CD4-positive, alpha-beta T cell (primary cell): ENCODE measurements at places on chromosomes 1 and 21.

DNA sequence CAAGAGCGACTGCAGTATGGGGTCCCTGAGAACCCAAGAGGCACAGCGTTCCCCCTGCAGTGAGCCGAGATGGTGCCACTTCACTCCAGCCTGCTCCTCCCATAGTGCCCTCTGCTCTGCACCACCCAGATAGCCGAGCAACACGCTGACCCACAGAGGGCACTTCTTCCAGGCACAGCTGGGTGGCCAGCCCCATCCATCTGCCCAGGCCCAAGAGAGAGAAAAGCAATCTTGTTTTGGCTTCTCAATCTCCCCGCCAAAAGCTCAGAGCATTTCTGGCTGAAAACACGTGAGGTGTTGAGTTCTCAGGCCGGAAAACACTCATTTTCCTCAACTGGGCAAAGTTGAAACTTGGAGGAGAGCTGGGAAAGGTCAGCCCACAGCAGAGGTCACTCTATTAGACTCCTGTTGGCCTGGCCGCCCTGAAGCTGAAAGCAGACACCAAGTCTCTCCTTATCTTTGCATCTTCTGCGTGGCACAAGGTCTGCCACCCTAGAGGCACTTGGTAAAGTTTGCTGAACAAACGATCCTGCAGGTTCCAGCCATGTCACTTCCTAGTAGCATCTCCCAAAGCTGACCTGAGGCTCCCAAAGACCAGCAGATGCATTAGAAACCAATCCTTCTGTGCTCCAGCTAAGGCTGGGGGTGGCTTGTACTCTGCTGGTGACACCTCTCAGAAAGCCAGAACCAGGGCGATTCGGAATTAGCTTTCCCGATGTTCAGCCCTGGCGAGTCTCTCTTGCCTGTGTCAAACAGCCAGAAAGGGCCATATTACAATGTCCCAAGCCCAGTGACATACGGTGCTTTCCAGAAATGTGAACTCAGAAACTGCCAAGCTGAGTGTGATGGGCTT lies 10.9 kb downstream of the CAPN9 start:
- H3K27me3 ChIP-seq, result peaks cover 7% of the 10 kb centered on the region
- H3K27ac ChIP-seq, result no peak overlapping the region
- peaks cover 8% of the 10 kb centered on the region for H3K4me1 ChIP-seq
- no peaks in the 10 kb centered on the region for H3K36me3 ChIP-seq
- H3K4me3 ChIP-seq, result no peak overlapping the region

DNA sequence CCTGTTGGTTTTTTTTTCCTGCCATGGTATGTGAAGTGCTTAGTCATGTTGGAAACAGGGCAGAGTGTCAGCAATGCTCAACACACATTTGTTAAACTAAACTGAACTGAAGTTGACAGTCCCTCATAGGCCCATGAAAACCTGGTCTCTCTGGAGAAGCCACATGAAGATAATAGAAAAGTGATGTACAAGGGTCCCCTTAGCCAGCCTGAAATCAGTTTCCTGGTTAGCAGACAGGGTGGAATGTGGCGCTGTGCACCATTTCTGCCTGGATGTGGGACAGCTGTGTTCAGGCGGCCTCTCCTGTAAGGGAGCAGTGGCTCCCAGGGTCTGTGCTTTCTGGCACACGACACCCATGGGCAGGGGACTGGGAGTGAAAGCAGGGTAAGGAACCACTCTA lies 9.9 kb upstream of the CHI3L1 start:
- DNase-seq, result no peak
- H3K4me3 ChIP-seq, result no peak overlapping the region
- no peaks in the 10 kb centered on the region for H3K36me3 ChIP-seq
- H3K27me3 ChIP-seq, result peaks cover 2% of the 10 kb centered on the region
- H3K4me1 ChIP-seq, result no peaks in the 10 kb centered on the region

GRCh38 chr1:222040121-222040805 lies 298.4 kb upstream of the DUSP10 start:
- H3K27me3 ChIP-seq, result no peaks in the 10 kb centered on the region
- H3K4me3 ChIP-seq, result no peak overlapping the region
- H3K4me1 ChIP-seq, result no peaks in the 10 kb centered on the region
- H3K36me3 ChIP-seq, result no peaks in the 10 kb centered on the region
- DNase-seq, result no peak
- no peak overlapping the region for H3K27ac ChIP-seq

GRCh38 chr1:10889650-10890353 lies 93.4 kb upstream of the CASZ1 start:
- H3K4me3 ChIP-seq, result no peak overlapping the region
- H3K36me3 ChIP-seq, result no peaks in the 10 kb centered on the region
- H3K27me3 ChIP-seq, result peaks cover 34% of the 10 kb centered on the region
- H3K27ac ChIP-seq, result no peak overlapping the region
- H3K4me1 ChIP-seq, result no peaks in the 10 kb centered on the region

GRCh38 chr1:12161662-12162458 lies 4.9 kb upstream of the TNFRSF1B start:
- H3K36me3 ChIP-seq, result no peaks in the 10 kb centered on the region
- H3K4me3 ChIP-seq, result no peak overlapping the region
- DNase-seq, result peak; percentile 93
- H3K27ac ChIP-seq, result peak overlapping the region; percentile 47
- peaks cover 94% of the 10 kb centered on the region for H3K4me1 ChIP-seq

DNA sequence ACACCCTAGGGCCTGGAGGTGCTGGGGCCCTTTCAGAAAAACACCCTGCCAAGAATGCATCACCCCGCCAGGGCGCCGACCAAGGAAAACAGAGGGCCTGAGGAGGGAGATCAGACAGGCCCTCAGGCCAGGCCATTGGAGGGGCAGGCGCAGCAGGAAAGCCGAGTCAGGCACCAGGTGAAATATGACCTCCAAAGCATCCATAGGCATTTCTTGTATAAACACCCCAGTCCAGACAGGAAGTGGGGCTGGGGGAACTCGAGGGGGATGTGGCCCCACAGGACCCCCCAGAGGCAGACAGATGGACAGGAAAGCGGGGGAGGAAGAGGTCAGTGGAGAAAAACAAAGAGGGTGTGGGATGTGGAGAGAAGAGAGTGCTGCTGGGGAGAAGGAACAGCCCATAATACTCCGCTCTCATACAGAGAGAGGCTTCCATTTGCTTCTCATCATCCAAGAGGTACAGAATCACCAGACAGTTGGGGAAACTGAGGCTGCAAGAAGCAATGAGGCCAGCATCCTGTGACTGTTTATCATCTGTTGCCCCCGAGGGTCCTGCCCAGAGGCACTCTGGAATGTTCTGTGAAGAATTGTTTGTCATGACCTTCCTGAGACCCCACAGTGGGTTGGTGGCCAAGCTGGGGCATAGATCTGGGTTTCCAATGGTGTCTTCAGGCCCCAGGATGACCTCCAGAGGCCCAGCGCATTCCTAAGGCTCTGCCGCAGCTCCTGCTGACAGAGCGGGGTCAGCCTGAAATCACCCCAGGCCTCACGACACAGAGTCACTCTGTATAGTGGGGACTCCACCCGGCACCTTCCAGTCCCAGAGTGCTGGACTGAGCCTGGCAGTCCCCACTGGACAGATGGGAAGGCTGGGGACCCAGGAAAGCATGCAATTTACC lies 18.0 kb downstream of the TRIM62 start:
- H3K36me3 ChIP-seq, result peaks cover 37% of the 10 kb centered on the region
- H3K27me3 ChIP-seq, result no peaks in the 10 kb centered on the region
- H3K4me3 ChIP-seq, result no peak overlapping the region
- no peaks in the 10 kb centered on the region for H3K4me1 ChIP-seq
- DNase-seq, result no peak

- H3K36me3 ChIP-seq, result no peaks in the 10 kb centered on the region
- no peak overlapping the region for H3K4me3 ChIP-seq
- DNase-seq, result no peak
- H3K27me3 ChIP-seq, result no peaks in the 10 kb centered on the region
Measured at GRCh38 chr1:185656663-185657062, 77.5 kb upstream of the HMCN1 start.

DNA sequence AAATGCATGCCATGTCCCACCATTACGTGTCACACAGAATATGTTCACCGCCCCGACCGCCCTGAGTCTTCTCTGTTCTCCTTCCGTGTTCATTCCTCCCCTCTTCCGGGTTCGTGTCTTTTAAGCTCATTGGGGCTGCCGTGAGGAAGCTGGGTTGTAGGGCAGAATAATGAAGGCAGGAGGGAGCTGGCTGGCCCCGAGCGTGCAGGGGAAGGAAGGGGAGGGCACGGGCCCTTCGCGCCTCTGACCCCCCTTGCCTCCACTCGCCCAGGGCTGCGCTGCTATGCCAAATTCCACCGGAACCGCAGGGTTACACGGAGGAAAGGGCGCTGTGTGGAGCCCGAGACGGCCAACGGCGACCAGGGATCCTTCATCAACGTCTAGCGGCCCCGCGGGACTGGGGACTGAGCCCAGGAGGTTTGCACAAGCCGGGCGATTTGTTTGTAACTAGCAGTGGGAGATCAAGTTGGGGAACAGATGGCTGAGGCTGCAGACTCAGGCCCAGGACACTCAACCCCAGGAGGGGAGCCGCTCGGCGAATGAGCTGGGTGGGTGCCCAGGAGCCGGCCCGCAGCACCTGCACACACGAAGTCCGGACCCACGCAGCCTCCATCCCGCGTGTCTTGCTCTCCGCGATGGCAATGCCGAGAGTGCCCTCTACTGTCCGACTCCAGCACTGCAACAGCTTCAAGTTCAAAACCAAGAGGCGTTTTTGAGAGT lies 16.5 kb upstream of the AGTRAP start:
- peak overlapping the region; percentile 64 for H3K27ac ChIP-seq
- H3K4me3 ChIP-seq, result peak overlapping the region; percentile 54
- peaks cover 18% of the 10 kb centered on the region for H3K4me1 ChIP-seq

DNA sequence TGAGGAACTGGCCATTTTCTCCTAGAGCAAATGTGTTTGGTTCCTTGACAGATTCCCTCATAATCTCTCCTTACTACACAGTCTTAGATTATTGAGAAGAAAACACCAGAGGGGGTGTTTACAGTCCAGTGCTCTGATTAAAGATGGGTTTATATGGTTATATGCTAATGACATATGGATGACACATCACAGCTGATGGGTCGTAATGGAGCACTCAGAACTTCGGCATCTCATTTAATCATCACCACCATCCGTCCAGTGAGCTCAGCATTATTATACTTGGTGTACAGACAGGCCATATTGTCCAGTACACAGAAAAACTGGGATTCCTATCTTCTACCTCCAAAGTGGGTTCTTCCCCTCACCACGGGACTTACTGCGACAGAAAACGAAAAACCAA lies 22.3 kb upstream of the NR5A2 start:
- H3K4me3 ChIP-seq, result no peak overlapping the region
- no peaks in the 10 kb centered on the region for H3K36me3 ChIP-seq
- H3K27ac ChIP-seq, result no peak overlapping the region
- no peak for DNase-seq

DNA sequence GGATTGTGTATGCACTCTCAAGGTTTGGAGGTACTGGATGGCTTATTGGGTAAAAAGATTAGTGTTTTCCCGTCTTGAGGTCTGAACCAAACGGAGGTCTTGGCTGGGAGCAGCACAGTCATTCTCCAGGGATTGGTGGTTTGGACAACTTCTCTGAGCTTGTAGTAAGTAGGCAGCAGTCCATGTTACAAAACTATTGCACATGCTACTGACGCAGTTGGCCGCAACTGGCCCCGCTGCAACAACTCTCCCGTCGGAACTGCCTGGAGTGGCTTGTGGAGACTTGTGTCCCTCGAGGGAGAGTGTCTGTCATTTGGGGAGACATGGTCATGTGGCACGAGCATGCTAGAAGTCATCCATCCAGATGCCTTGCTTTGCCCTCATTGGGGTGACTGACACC lies 276.0 kb downstream of the TM2D1 start:
- H3K36me3 ChIP-seq, result no peaks in the 10 kb centered on the region
- no peaks in the 10 kb centered on the region for H3K27me3 ChIP-seq
- no peaks in the 10 kb centered on the region for H3K4me1 ChIP-seq

GRCh38 chr1:204130178-204130577 lies 21.7 kb downstream of the ETNK2 start:
- no peak overlapping the region for H3K27ac ChIP-seq
- no peaks in the 10 kb centered on the region for H3K27me3 ChIP-seq
- peaks cover 11% of the 10 kb centered on the region for H3K4me1 ChIP-seq
- no peak for DNase-seq
- H3K4me3 ChIP-seq, result no peak overlapping the region

GRCh38 chr1:56249234-56249633 lies 330.1 kb downstream of the PLPP3 start:
- H3K36me3 ChIP-seq, result no peaks in the 10 kb centered on the region
- no peaks in the 10 kb centered on the region for H3K4me1 ChIP-seq
- DNase-seq, result no peak
- no peaks in the 10 kb centered on the region for H3K27me3 ChIP-seq
- no peak overlapping the region for H3K27ac ChIP-seq

GRCh38 chr1:117930173-117930447 lies 571 bp downstream of the WDR3 start:
- no peak for DNase-seq
- H3K27ac ChIP-seq, result peak overlapping the region; percentile 83
- peak overlapping the region; percentile 89 for H3K4me3 ChIP-seq
- H3K27me3 ChIP-seq, result no peaks in the 10 kb centered on the region

GRCh38 chr21:43572446-43572845 lies 86.8 kb downstream of the HSF2BP start:
- no peak for DNase-seq
- H3K27me3 ChIP-seq, result no peaks in the 10 kb centered on the region
- H3K4me3 ChIP-seq, result no peak overlapping the region
- no peak overlapping the region for H3K27ac ChIP-seq
- H3K4me1 ChIP-seq, result no peaks in the 10 kb centered on the region

- no peak overlapping the region for H3K27ac ChIP-seq
- H3K36me3 ChIP-seq, result no peaks in the 10 kb centered on the region
- H3K4me3 ChIP-seq, result no peak overlapping the region
- H3K4me1 ChIP-seq, result peaks cover 3% of the 10 kb centered on the region
- H3K27me3 ChIP-seq, result no peaks in the 10 kb centered on the region
Measured at GRCh38 chr1:43227143-43227764, 42.5 kb upstream of the TMEM125 start.

GRCh38 chr1:2001773-2002411 lies 1.7 kb downstream of the CFAP74 start:
- no peak overlapping the region for H3K4me3 ChIP-seq
- DNase-seq, result no peak
- no peaks in the 10 kb centered on the region for H3K36me3 ChIP-seq

- no peak overlapping the region for H3K4me3 ChIP-seq
- DNase-seq, result no peak
- no peaks in the 10 kb centered on the region for H3K4me1 ChIP-seq
- no peaks in the 10 kb centered on the region for H3K27me3 ChIP-seq
- H3K27ac ChIP-seq, result no peak overlapping the region
Measured at GRCh38 chr1:41153750-41154274, 88.3 kb downstream of the SCMH1 start.

DNA sequence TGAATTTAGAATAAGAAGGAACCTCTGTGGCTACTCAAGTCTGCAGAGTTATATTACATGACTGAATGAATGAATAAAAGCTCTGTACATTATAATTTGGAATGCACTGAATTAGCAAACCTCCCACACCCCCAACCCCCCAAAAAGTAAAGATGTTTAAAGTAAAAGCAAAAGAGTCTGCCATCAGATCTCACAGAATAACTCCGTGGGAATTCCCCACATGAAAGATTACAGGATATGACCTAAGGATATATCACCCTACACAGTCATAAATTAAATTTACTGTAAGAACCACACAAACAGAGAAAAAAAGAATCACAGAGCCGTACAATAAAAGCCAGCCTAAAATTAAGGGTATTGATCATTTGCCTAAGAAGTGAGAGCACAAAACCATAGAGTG lies 587.3 kb downstream of the PTPRC start:
- no peaks in the 10 kb centered on the region for H3K27me3 ChIP-seq
- H3K4me3 ChIP-seq, result no peak overlapping the region
- H3K27ac ChIP-seq, result no peak overlapping the region
- no peak for DNase-seq
- H3K4me1 ChIP-seq, result no peaks in the 10 kb centered on the region
- H3K36me3 ChIP-seq, result no peaks in the 10 kb centered on the region
